ENCODE measurements at places on chromosomes 5 and 9. TPM values are rescaled to one million over a fixed set of nuclear protein-coding genes. Genes with fewer than 3 reads are reported as not detected.

- no peak for DNase-seq
These were observed 311.5 kb upstream of the IRX4 start for GRCh38 chr5:2194236-2194555.

Gene FBP2
- total RNA-seq, result 0.49 TPM

Gene TBC1D13
- total RNA-seq, result 15.6 TPM

DNA sequence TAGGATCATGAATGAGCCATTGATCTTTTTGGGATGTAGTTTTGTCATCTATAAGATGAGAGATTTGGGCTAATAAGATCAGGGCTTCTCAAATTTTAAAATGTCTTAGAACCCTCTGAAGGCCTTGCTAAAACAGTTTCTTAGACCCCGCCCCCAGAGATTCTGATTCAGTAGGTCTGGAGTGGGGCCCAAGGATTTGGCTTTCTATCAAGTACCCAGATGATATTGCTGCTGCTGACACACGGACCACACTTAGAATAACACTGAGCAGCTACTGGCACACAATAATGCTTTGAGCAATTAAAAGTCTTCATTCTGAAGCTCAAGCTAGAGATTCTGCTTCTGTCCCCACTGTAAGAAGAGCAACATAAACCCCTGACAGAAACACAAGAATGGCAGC lies 216.7 kb downstream of the SMARCA2 start:
- no peak for DNase-seq

Gene ZBTB5
- total RNA-seq, result 8.3 TPM

DNA sequence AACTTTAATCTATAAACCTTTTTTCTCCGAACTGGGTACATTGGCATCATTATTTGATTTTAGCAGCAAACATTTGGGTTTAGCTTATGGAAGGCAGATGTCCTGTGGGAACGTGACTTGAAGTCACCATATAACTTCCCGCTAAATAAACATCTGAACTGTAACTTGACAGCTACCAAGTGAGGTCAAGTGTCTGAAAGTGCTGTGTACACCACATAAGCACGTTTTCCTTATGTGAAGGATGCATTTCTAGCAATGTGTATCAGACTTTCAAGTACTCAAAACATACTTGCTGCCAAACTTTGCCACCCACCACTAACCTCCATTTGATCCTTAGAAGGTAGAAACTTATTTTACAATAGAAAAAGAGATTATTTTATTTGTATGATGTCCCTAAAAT lies 35.7 kb downstream of the SLC1A3 start:
- no peak for DNase-seq

Gene NDUFAF2
- total RNA-seq, result 32.9 TPM

DNA sequence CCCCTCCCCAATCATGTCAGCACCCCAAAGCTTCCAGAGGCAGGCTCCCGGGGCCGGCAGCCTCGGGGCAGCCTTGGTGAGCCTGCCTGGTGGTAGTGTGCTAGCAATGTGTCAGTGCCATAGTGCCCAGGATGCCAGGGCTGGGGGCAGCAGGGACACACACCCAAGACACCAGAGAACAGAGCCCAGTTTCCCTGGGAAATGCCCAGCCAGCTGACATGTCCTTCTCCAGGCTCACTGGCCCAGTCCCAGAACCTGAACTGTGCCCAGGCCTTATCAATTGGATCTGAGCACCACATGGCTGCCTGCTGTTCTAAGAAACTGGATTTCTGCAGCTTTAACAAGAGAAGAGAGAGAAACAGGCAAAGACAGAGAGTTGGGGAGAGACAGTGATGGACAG lies 74.9 kb upstream of the LRRTM2 start:
- no peak for DNase-seq

GRCh38 chr5:115946655-115947054 lies 15.6 kb upstream of the LVRN start:
- no peak for DNase-seq

Gene PCDHB9
- 9.6 TPM for total RNA-seq
